ENCODE measurements at places on chromosomes 13 and 19. TPM values are rescaled to one million over a fixed set of nuclear protein-coding genes. Genes with fewer than 3 reads are reported as not detected.

ZNF90 gene
- total RNA-seq: 1.5 TPM

ACP7 gene
- not detected for total RNA-seq

EHD2 gene
- 327 TPM for total RNA-seq

TNPO2 gene
- total RNA-seq: 79.4 TPM

LILRB2 gene
- total RNA-seq: 14.4 TPM

Data from mesenteric fat pad (tissue), 1 donor.